MG63 (cell line): ENCODE measurements at places on chromosomes 2 and 18. TPM values are rescaled to one million over a fixed set of nuclear protein-coding genes. Genes with fewer than 3 reads are reported as not detected.
A peak's percentile ranks its signal among the peaks of the same experiment; 100 is the strongest.

Gene ARHGAP25
- total RNA-seq = not detected in 2 replicates

Gene SPP2
- total RNA-seq = not detected in 2 replicates

Gene UBE2F
- 121 and 138 TPM in 2 replicates for total RNA-seq

Gene MYO7B
- 0.89 TPM in 1 of 2 replicates, not detected in the other for total RNA-seq

Gene HNRNPLL
- 30.5 and 34.1 TPM in 2 replicates for total RNA-seq

Gene MC4R
- not detected in 2 replicates for total RNA-seq

DNA sequence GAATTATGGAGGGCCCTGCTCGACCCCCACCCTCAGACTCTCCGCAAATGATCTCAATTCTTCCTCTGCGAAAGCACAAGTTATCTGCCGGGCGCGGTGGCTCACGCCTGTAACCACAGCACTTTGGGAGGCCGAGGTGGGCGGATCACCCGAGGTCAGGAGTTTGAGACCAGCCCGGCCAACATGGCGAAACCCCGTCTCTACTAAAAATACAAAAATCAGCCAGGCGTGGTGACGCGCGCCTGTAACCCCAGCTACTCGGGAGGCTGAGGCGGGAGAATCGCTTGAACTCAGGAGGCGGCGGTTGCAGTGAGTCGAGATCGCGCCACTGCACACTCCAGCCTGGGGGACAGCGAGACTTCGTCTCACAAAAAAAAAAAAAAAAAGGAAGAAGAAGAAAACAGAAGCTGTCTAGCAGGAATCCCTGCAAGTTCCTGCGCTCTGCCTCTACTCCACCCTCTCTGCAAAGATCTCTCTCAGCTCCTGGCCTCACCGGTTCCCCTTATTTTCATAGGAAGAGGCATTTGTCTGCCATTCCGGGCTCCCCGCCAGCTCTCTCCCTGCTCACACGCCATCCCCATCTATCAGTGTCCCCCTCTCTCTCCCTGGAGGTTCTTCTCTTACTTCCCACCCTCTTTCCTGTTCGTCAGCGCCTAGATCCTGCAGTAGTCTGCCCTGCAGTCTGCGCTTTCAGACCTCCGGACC is 13.5 kb upstream of the COLEC12 start:
- peak; percentile 76 for DNase-seq

DNA sequence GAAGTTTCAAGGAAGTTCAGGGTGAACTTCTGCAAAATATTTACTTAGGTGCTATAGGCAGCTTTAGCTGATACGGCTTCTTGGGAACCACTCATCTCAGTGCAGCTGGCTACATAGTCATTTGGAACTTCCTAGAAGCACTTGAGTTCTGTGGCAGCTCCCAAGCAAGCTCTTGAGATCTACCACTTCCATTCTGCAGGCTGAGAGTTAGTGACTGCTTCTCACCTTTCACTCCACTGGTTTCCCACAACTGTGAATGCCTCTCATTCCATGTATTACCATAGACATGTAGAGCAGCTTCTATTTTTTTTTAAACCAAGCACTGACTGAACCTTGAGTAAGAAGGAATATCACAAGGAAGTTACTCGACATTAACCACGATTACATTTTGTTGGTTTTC is 994.1 kb upstream of the ACVR2A start:
- no peak for DNase-seq

DNA sequence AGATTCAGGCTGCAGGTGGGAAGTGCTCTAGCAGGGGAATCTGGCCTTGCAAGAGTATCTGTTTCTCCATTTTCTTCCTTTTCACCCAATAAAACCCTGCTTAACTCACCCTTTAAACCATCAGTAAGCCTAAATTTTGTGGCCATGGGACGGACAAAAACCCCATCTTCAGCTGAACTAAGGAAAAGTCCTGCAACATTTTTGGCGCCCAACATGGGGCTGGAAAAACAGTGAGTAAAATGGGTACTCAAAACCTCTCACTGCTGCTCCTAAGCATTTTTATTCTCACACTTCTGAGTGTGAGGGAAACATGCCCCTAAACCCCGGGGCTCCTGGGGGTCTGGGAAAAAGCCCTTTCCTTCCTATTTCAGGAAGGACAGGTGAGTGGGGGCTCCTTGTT is 414.3 kb downstream of the ZNF804A start:
- DNase-seq = peak; percentile 13

DNA sequence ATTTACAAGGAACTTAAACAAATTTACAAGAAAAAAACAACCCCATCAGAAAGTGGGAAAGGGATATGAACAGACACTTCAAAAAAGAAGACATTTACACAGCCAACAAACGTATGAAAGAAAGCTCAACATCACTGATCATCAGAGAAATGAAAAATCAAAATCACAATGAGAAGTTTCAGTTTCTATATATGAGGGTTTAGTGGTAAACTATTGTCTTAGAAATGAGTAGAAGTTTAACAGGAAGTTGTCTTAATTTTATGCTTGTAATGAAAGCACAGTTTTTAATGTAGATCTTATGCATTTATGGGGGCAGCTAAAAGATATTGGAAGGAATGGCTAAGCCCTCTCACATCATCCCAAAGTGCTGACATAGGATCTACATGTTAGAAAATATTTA is 325.4 kb downstream of the ERBB4 start:
- DNase-seq = no peak

GRCh38 chr2:128613351-128613750 is 294.7 kb upstream of the HS6ST1 start:
- DNase-seq = no peak

DNA sequence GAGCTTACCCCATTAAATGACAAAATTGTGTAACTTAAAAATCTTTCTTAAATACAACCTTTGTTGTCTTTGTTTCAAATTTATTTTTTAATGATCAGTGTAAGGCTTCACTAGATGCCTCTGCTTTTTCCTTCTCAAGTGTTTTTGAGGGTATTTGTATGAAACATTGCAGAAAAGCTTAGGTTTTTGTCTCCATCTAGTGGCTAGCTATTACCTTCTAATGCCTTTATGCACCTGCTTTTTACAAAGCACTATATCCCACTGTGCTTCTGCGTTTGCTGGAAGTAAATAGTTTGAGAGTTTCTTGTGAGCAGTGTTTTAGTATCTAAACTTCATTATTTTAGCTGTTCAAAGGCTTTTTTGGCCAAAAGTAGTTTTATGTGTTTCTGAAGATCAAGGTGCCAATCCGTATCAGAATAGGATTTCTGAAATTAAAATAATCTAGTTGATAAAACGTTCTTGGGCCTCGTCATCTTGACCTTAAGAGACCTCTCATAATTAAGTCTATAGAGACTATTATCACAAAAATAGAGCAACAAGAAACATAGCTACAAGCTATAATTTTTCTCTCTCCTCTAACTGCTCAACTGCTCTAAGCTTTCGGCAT is 47.0 kb downstream of the IWS1 start:
- DNase-seq = no peak

GRCh38 chr2:6676776-6677175 is 188.9 kb downstream of the CMPK2 start:
- DNase-seq = peak; percentile 69

GRCh38 chr2:119491776-119492525 is 32.3 kb downstream of the SCTR start:
- peak; percentile 80 for DNase-seq

DNA sequence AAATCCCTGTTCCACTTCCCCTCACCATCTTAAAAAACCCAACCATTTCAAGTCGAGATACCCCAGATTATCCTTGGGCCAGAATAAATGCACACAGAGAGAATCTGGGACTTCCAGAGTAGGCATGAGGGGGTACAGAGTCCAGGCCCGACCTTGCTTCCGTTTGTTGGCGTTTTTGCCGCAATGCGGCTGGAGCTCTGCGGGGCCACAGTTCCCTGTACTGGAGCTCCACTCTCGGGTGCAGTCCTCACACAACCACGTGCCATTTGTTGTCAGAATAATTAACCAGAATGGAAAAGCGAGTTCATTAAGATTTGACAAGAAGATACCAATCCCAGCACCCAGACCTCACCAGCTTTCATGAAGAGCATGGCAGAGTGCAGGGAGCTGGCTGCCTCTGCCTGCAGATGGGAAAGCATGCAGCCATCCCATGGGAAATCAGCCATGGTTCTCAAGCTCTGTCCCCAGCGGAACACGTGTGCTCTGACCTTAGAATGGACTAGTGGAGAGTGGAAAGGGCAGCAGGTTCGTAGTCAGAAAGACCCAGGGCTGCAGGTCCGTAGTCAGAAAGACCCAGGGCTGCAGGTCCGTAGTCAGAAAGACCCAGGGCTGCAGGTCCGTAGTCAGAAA is 472.8 kb downstream of the EIPR1 start:
- no peak for DNase-seq

- DNase-seq = peak; percentile 26
Measured at GRCh38 chr2:94923196-94923595, 52.0 kb downstream of the TEKT4 start.

- DNase-seq = no peak
Measured at GRCh38 chr2:239944694-239945551, 80.2 kb downstream of the NDUFA10 start.

DNA sequence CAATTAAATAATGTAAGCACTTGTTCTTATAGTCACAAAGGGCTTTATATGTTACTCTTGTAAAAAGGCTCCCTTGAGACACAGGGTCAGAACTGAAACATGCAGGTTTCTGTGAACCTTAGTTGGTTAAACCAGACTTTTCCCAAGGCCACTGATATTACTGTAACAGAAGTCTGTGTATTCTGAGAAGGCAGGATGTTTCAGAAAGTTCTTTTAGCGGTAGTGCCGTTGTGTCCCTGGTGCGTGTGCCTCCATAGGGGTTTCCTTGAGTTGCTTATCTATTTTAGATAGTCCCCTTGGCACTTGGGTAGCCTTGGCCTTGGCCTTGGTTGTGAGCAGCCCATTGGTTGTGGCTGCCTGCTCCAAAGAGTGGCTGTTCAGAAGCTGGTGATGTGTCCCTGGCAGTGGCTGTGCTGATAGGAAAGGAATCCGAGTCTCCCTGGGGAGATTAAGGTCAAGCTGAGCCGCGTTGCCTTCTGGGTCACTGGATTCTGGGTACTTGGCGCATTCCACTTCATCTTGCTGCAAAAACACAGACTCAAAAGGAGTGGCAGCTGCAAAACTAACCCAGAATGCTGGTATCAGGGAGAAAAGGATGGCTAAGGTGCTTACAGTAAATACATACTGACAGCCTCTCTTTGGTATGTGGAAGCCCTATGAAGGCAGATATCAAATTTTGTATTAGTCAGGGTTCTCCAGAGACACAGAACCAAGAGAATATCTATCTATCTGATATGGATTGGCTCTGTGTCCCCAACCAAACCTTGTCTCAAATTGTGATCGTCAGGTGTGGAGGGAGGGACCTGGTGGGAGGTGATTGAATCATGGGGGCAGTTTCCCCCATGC is 69.7 kb downstream of the FHOD3 start:
- no peak for DNase-seq

DNA sequence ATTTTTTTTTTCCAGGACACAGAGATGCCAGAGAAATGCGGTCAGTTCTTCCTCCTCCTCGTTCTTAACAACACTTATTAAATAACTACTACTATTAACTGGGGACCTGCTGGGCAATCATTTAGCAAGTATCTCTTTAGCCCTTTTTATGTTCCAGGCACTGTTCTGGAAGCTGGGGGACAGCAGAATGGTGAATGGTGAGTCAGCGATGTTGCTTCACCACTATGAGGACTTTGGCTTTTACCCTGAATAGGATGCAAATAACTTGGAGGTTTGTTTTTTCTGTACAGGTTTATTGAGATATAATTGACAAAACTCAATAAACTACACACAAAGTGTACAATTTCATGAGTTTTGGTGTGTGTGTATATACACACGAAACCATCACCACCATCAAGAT is 179.9 kb upstream of the MSH6 start:
- no peak for DNase-seq

DNA sequence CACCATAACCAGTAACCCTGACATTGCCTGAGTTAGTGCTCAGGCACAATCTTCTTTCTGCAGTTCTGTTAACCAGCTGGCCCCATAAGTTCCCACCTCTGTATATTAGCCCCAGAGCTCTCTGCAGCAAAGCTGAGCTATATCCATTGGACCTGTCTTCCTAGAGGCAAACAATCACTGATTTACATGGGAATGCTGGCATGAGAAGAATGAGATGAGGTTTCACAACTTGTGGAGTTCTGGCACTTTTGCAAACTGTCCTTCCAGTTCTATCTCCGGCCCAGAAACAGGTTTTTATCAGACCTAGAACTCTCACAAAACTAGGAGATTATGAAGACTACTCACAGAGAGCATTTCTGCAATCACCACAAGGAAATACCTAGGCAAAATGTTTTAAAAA is 7.9 kb upstream of the CCBE1 start:
- no peak for DNase-seq

GRCh38 chr18:57803103-57803969 is at the start of gene ATP8B1:
TSS of gene ATP8B1 (minus strand) at chr18:57803315. CDS start at chr18:57731807, 71,508 bp downstream.
- peak; percentile 84 for DNase-seq

DNA sequence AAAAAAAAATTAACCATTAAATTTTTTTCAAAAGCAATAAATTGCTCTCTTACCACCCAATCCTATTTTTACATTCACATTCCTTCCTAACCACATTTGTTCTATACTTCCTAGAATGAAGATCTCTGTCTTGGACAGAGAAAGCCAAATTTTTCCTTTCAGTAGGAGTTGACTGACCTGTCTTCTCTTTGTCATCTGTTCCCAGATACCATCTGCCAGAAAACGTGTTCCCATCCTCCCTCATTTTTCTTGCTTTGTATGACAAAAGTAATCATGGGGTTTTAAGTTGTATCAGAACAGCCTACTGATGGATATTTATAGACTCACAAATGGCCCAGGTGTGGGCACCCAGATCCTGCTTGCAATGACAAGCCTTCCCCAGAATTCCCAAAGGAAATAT is 182.1 kb downstream of the CYP26B1 start:
- DNase-seq = no peak

DNA sequence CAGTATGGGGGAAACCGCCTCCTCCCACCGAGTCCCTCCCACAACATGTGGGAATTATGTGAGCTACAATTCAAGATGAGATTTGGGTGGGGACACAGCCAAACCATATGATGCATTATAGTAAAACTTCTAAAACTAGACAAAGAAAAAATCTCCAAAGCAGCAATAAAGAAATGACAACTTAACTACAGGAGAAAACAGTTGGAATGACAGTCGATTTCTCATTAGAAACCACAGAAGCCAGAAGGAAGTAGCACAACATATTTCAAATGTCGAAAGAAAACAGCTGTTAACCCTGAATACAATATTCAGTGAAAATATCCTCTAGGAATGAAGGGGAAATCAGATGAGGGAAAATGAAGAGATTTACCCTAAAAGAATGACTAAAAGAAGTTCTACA is 53.5 kb upstream of the TCF4 start:
- DNase-seq = no peak

DNA sequence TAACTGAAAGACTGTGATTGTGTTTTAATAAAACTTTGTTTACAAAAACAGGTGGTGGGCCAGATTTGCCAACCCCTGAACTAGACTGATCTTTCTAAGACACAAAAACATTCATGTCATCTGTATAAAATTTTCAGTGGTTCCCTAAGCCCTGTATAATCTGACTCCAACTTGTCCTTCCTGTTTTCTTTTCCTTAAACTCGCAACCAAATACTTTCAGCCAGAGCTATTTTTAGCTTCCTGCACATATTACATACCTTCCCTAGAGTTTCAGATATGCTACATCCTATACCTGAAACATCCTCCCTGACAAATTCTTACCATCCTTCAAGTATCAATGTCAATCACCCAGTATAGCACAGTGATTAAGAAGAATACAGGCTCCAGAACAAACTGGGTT is 4.8 kb downstream of the GCFC2 start:
- DNase-seq = no peak
